ENCODE measurements at places on chromosomes 12 and 14.

DNA sequence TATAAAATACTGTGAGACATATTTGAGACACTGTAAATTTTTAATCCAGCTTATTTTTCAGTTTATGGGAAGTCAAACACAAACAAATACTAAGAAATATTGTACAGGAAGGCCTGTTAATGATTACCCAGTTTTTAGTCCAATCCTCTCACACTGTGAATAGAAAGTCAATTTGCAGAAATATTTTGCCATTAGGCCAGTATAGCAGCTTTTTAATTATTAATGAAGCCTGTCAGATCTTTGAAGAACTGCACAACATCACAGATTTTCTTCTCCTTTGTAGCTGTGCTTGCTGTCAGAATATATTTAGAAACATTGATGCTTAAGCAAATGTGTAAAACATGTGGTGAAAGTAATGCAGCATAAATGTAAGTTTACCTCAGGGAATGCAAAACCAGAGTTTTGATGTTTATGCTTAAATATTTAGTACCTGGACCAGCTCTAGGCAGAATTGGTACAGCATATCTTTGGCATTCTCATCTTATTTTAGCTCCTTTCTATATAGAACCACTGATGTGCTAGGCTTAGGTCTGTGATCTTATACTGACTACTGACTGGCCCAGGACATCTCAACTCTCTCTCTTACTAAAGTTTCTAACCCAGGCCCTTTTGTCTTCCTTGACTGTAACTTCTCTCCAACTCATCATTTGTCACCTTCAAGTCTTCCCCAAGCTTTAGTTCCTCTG is 230.8 kb upstream of the NAV3 start:
- DNase-seq: no peak
- no peaks in the 10 kb centered on the region for H3K27me3 ChIP-seq
- no peaks in the 10 kb centered on the region for H3K4me1 ChIP-seq
- H3K36me3 ChIP-seq: no peaks in the 10 kb centered on the region
- no peak overlapping the region for H3K4me3 ChIP-seq

DNA sequence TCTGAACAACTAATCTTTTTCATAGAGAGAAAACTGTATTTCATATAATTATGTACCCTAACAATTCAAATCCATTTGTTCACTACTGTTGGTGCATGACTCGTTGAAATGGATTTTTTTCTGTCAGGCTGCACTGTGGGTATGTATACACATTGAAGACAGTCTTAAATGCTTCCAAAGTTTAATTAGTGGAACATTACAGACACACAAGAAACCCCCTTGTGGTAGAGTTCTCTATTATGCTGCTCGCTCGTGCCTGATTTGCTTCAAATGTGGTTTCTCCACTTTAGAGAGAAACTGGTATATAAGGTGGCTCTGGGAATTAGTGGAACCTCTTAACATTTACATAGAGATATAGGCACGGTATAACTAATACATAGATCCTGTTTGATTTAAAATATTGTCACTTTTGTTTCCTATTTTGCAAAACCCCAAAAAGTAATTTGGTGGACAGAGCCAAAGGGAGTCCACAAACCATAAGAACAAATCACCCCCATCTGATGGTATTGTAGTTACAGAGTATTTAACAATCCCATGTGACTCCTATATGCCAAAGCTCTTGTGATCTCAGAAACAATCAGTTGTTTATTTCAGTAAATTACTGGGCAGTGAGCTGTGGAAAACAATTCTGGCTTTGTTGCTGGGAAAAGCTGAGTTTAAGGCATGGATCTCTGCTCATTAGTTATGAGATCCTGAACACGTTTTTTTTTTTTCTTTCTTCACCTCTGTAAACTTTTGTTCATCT is 159.5 kb downstream of the BRMS1L start:
- H3K4me1 ChIP-seq: no peaks in the 10 kb centered on the region
- no peaks in the 10 kb centered on the region for H3K27me3 ChIP-seq
- no peak for DNase-seq
- H3K36me3 ChIP-seq: peaks cover 2% of the 10 kb centered on the region

DNA sequence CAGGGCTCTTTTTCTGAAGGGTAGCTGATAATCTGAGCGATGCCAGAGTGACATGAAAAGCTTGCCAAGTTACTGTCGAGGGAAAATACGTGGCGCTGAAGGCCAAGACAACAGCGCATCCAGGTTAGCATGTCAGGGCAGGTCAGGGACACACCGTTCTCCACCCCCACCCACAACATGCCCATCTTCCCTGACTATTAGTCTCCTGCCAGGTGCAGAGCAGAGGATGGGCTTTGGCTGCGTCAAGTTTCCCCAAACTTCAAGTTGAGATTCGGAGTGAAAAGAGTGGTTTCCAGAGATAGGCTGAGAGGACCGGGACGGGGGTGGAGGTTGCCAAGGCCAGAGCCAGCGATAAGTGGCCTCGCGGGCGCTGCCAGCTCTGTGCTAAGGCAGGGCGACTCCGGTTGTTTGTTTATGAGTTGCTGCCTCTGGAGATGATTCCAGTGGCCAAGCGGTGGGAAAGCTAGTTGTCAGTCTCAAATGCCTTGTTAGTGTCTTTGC is 1.7 kb downstream of the TRHDE start:
- H3K27me3 ChIP-seq: peaks cover 42% of the 10 kb centered on the region
- no peak overlapping the region for H3K27ac ChIP-seq
- no peaks in the 10 kb centered on the region for H3K4me1 ChIP-seq
- H3K4me3 ChIP-seq: no peak overlapping the region
- DNase-seq: no peak
- no peaks in the 10 kb centered on the region for H3K36me3 ChIP-seq

GRCh38 chr12:19763488-19763887 is 324.2 kb downstream of the AEBP2 start:
- no peaks in the 10 kb centered on the region for H3K36me3 ChIP-seq
- no peaks in the 10 kb centered on the region for H3K4me1 ChIP-seq
- H3K27ac ChIP-seq: no peak overlapping the region
- DNase-seq: no peak

DNA sequence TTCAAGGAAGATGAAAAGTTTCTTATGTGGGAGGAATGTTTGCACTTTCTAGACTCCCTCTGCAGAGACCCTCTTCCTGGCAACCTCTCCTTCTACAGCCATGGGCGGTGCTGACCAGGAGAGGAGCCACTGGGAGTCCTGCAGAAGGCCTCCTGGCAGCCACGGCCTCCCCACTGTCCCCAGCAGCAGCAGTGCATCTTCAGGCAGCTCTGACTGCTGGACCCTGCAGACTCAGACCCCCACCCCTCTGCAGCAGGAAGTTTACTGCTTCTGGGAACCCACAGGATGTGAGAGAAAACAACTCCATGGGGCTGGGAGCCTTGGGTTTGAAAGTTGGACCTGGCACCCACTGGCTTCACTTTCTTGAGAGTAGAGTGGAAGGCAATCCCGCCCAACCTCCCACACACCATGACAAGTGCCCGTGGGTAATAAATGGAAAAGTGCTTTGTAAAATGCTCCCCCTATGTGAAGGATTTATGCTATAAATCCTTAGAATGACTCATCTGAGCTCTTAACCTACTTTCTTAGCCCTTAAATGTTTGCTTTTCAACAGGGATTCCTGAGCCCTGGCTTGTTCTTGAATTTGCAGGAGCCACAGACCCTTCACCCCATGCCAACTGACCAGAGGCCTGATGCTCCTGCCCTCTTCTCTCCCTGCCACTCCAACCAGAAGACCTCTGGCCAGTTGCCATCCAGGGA is 37.5 kb upstream of the DDX11 start:
- no peak overlapping the region for H3K27ac ChIP-seq
- no peaks in the 10 kb centered on the region for H3K36me3 ChIP-seq
- no peak overlapping the region for H3K4me3 ChIP-seq
- no peak for DNase-seq
- peaks cover 51% of the 10 kb centered on the region for H3K27me3 ChIP-seq

- H3K4me3 ChIP-seq: no peak overlapping the region
- H3K36me3 ChIP-seq: no peaks in the 10 kb centered on the region
- H3K27me3 ChIP-seq: no peaks in the 10 kb centered on the region
- H3K27ac ChIP-seq: no peak overlapping the region
- no peak for DNase-seq
Observed at GRCh38 chr12:127970491-127970890, 296.5 kb upstream of the TMEM132C start.

DNA sequence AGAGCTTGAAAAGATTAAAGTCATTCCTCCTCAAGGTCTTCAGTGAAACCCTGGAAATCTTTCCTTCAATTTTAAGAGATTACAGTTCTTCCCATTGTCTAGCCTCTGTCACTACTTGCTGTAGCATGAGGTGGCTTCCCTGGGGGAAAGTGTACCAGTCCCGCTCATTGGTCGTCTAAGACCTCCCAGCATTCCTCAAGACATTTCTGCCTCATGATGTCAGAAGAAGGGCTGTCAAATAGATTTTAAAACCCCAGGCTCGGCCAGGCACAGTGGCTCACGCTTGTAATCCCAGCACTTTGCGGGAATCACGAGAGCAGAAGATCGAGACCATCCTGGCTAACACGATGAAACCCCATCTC is 46.7 kb downstream of the SMUG1 start:
- peaks cover 7% of the 10 kb centered on the region for H3K36me3 ChIP-seq
- H3K27ac ChIP-seq: no peak overlapping the region
- peaks cover 5% of the 10 kb centered on the region for H3K4me1 ChIP-seq
- H3K4me3 ChIP-seq: no peak overlapping the region
- DNase-seq: no peak
- H3K27me3 ChIP-seq: peaks cover 57% of the 10 kb centered on the region

- no peak overlapping the region for H3K4me3 ChIP-seq
- H3K27me3 ChIP-seq: no peaks in the 10 kb centered on the region
- H3K4me1 ChIP-seq: no peaks in the 10 kb centered on the region
- H3K36me3 ChIP-seq: no peaks in the 10 kb centered on the region
- H3K27ac ChIP-seq: no peak overlapping the region
- no peak for DNase-seq
Observed at GRCh38 chr14:64091217-64091616, 203.0 kb downstream of the ESR2 start.

- H3K27ac ChIP-seq: no peak overlapping the region
- no peaks in the 10 kb centered on the region for H3K36me3 ChIP-seq
- H3K4me3 ChIP-seq: no peak overlapping the region
- peaks cover 2% of the 10 kb centered on the region for H3K4me1 ChIP-seq
Observed at GRCh38 chr12:94689646-94690036, 39.3 kb upstream of the TMCC3 start.

GRCh38 chr12:105805730-105806399 is 332.9 kb downstream of the NUAK1 start:
- no peak for DNase-seq
- H3K36me3 ChIP-seq: no peaks in the 10 kb centered on the region

GRCh38 chr12:98403936-98404335 is 111.5 kb upstream of the TMPO start:
- H3K36me3 ChIP-seq: peaks cover 4% of the 10 kb centered on the region
- H3K27ac ChIP-seq: no peak overlapping the region
- H3K4me3 ChIP-seq: no peak overlapping the region
- no peak for DNase-seq
- H3K4me1 ChIP-seq: peaks cover 20% of the 10 kb centered on the region
- peaks cover 6% of the 10 kb centered on the region for H3K27me3 ChIP-seq

DNA sequence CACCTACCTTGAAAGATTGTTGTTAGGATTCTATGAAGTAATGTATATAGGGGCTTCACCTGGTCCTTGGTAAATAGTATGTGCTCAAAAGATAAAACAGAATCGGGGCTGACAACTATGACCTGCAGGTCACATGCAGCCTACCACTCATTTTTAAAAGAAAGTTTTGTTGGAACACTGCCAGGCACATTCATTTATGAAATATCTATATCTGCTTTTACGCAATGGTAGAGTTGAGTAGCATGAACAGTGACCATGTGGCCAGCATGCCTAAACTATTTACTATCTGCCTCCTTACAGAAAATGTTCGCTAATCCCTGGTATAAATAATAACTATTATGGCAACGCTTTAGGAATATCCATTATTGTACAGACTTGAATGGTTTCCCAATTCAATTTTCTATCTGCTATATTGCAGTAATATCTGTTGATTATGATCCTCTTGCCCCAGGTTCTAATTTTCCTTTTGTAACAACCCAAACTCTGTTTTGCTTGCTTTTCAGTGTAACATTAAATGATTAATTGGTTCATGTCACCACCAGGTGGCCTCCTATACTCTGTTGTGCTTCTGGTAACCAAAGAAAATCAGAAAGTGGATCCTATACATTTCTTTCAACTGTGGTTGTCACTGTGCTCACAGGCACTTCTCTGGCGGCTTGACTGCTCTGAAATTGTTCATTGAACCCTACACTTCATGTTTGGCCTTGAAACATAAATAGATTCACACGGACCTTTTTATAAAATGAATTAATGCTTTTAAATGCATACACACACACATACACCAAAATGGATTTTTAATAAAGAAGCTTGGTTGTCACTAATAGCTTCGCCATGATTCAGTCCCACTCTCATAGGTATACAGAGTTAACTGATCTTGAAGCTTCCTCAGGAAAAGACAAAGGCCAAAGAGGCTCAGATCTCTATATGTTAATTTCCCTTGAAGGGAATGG is 227.7 kb upstream of the NPAS3 start:
- H3K4me1 ChIP-seq: peaks cover 7% of the 10 kb centered on the region
- no peak overlapping the region for H3K4me3 ChIP-seq
- H3K36me3 ChIP-seq: no peaks in the 10 kb centered on the region
- DNase-seq: no peak
- H3K27ac ChIP-seq: no peak overlapping the region
- peaks cover 10% of the 10 kb centered on the region for H3K27me3 ChIP-seq

DNA sequence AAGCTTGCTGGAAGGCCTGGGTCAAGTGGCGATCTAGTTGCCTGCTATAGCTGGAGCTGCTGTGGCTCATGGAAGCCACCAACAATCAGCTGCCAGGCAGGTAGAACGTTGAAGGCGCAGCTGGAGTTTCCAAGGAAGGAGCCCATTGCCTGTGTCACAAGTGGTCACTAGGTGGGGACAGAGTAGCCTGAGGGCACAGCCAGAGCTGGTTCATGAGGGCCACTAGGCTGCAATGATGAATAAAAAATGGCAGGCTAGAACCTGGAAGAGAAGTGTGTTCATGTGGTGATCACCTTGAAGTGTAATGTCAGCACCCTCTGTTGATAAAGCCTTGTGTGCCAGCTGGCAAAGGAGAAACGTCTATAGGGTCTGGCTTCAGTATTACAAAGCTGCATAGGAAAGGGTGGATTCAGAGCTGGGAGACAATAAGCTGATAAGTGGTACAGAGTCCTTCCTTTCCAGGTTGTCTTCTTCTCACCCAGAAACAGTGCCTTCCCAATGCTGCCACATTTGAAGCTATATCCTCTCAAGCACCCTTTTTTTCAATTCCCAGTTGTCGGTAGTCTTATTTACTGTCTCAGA is 165.8 kb downstream of the EMP1 start:
- peaks cover 55% of the 10 kb centered on the region for H3K27me3 ChIP-seq
- H3K36me3 ChIP-seq: peaks cover 6% of the 10 kb centered on the region
- H3K4me3 ChIP-seq: no peak overlapping the region
- DNase-seq: no peak
- peak overlapping the region; percentile 35 for H3K27ac ChIP-seq
- no peaks in the 10 kb centered on the region for H3K4me1 ChIP-seq

GRCh38 chr12:115528466-115528865 is 749.0 kb downstream of the MED13L start:
- no peaks in the 10 kb centered on the region for H3K36me3 ChIP-seq
- no peaks in the 10 kb centered on the region for H3K4me1 ChIP-seq
- no peak for DNase-seq
- no peak overlapping the region for H3K27ac ChIP-seq
- H3K4me3 ChIP-seq: no peak overlapping the region
- H3K27me3 ChIP-seq: no peaks in the 10 kb centered on the region

- H3K4me1 ChIP-seq: peaks cover 29% of the 10 kb centered on the region
- peak overlapping the region; percentile 94 for H3K4me3 ChIP-seq
- H3K27me3 ChIP-seq: no peaks in the 10 kb centered on the region
Observed at GRCh38 chr12:106760184-106760531, 14.3 kb upstream of the RIC8B start.

- no peak overlapping the region for H3K4me3 ChIP-seq
- DNase-seq: no peak
- no peak overlapping the region for H3K27ac ChIP-seq
Observed at GRCh38 chr12:125856896-125857295, 791.7 kb downstream of the AACS start.

- no peak overlapping the region for H3K27ac ChIP-seq
- H3K4me1 ChIP-seq: no peaks in the 10 kb centered on the region
- H3K27me3 ChIP-seq: no peaks in the 10 kb centered on the region
- no peaks in the 10 kb centered on the region for H3K36me3 ChIP-seq
Observed at GRCh38 chr12:78977304-78977867, 112.8 kb downstream of the SYT1 start.
